ENCODE measurements at places on chromosomes 13 and 19. TPM values are rescaled to one million over a fixed set of nuclear protein-coding genes. Genes with fewer than 3 reads are reported as not detected.

DNA sequence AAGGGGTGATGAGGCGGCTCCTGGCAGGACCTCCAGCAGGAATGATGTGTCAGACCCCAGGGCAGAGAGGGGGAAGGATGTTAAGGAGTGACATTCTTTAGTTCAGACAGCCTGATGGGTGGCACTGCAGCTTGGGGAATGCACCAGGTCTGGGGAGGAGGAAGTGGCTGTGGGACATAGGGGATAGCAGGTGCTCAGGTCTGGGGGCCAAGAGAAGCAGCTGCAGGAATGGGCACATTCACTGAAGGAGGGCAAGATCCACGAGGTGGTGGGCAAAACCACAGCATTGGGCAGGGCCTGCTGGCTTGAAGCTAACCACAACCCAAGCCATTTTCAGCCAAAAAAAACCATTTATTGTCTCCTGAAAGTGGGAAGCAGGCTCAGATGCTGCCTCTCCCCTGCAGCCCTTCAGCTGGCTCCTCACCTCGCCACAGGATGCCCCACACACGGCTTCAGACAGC lies 26.5 kb downstream of the COMP start:
- no peak for DNase-seq

- DNase-seq, result no peak
These were observed 12.9 kb upstream of the TMEM255B start for GRCh38 chr13:113746143-113746525.

GRCh38 chr19:18795540-18795939 lies 4.4 kb upstream of the COMP start:
- DNase-seq, result no peak

GRCh38 chr13:62932256-62932883 lies 1516.7 kb upstream of the PCDH20 start:
- DNase-seq, result no peak

DNA sequence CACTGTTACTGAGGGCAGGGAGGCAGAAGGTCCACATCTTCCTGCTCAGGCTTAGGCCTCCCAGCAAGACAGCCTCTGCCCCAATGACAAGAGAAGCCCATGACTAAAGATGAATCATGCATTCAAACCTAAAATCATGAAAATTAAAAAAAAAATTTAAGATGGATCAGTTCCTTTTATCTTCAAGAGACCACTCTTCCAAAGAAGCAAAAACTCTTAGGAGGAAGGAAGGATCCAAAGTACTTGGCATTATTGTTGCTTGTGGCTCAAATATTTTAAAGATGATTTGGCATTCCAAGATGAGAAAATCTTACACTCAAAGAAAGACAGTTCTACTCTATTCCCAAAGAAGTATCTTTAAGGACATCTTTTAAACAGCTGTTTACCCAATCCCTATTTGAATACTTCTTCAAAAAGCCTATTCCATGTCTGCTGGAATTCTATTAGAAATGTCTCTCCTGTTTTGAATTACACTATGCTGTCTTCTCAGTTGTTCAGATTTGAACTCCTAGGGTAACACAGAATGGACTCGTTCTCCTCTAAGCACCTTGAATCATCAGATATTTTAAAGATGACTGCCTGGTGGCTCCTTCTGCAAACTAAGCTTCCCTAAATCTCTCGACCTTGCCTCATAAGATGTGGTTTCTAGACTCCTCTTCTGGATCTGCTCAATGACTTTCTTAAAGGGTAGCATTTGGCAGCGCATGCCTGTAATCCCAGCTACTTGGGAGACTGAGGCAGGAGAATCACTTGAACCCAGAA lies 7.0 kb downstream of the SERP2 start:
- DNase-seq, result no peak

- peak; percentile 63 for DNase-seq
These were observed 23.7 kb downstream of the NOSIP start for GRCh38 chr19:49556412-49557398.

DNA sequence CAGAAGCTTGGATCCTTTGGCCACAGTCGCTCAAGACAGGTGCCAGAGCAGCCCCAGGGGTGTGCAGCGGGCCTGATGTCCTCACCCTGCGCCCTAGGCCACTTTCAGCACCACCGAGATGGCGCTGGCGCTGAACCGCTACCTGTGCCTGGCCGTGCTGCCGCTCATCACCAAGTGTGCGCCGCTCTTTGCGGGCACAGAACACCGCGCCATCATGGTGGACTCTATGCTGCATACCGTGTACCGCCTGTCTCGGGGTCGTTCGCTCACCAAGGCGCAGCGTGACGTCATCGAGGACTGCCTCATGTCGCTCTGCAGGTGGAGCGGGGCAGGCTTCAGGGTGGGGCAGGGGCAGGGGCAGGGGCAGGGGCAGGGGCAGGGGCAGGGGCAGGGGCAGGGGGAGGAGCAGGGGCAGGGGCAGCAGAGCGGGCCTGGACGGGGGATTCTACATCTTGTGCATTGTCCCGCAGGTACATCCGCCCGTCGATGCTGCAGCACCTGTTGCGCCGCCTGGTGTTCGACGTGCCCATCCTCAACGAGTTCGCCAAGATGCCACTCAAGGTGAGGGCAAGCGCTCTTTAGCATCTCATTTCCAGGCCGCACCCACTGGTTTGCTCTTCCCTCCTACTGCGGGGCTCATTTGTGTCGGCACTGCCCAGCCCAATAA lies 69.1 kb downstream of the RYR1 start:
- DNase-seq, result no peak

LILRA6 gene
- total RNA-seq, result not detected

Data from activated naive CD8-positive, alpha-beta T cell treated with anti-CD3 and anti-CD28 coated beads for 36 hours (primary cell).